ENCODE measurements at places on chromosomes 12 and 14.

DNA sequence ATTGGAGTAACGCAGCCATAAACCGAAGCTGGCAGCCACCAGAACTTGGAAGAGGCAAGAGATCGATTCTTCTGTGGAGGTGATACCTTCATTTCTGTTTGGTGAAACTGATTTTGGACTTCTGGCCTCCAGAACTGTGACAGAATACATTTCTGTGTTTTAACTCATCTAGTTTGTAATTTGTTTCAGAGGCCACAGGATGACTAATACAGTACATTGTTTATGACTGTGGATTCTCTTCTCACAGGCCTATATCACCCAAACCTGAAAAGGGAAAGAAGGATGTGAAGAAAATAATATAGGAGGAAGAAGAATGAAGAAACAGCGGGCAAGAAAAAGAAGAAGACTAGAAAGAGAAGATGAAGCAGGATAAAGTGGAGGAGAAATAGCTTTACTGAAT lies 263.8 kb upstream of the DIO2 start:
- no peak for DNase-seq

GRCh38 chr12:50715174-50715573 lies 48.7 kb upstream of the ATF1 start:
- no peak for DNase-seq

- DNase-seq: peak; percentile 26
Observed at GRCh38 chr14:103846543-103847450, 578 bp downstream of the PPP1R13B start.

DNA sequence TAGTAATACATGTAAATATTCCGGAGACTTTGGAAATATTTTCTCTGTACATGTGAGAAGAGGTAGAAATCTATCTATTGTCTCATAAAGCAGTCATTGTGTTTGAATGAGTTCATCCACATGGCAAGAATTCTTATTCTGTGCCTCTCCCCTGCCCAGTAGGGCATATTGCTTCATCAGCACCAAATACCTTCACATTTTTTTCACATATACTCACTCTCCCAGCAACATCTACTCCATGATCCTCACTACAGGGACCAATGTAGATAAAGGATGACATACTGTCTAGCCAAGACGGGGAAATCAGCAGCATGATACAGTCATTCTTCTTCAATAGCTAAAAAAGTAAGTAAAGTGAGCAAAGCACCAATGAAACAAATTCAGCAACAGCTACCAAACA lies 1.3 kb upstream of the TAS2R14 start:
- DNase-seq: no peak

GRCh38 chr12:102479939-102480338 lies 424 bp downstream of the IGF1 start:
- DNase-seq: no peak

- DNase-seq: no peak
Observed at GRCh38 chr14:68459480-68460136, 333.3 kb downstream of the ZFP36L1 start.

GRCh38 chr14:68866991-68867533 lies 74.2 kb upstream of the ZFP36L1 start:
- no peak for DNase-seq

DNA sequence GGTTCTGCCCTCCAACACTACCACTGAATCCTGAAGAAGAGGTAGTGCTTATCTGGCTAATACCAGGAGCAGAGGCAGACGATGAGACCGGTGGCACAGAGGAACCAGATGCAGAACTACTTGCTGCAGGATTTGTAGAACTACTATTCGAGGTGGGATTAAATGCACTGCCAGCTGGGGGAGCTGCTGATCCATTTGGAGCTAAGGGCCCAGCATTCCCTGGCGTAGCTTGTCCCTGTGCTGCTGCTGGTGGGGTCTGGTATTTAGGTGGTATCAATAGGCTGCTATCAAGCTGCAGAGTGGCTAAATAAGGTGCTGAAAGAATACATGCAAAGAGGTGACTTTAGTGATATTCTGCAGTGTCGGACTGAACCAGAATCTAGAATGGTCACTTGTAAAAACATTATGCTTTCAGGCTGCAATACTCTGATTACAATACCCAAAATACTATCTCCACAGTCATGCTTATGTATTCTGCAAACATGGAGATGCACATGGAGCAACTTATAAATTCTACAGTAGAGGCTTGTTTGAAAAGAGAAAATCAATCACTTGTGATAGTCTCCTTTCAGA lies 294.2 kb downstream of the MED13L start:
- DNase-seq: peak; percentile 13

GRCh38 chr12:94187361-94187760 lies 39.0 kb downstream of the PLXNC1 start:
- no peak for DNase-seq

DNA sequence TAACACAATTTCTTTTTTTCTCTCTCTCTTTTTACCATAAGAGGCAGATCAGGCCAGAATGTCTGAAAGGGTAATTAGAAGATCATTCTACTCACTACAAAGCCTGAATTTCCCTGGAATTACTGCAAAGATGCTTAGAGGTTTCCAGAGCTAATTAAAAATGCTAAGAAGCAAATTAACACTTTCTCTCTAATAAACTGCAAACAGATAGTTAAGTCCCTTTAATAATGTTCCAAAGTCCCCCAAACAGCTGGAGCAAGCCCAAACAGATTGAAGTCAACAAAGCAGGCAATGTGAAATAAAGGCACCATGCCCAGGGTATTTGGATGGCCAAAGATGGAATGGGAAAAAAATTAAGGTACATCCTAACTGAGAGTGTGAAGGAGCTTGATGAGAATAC lies 208.8 kb upstream of the LRFN5 start:
- DNase-seq: no peak

- no peak for DNase-seq
Observed at GRCh38 chr12:76811976-76812375, 48.1 kb downstream of the ZDHHC17 start.

- no peak for DNase-seq
Observed at GRCh38 chr12:57750561-57751431, 1.3 kb downstream of the CDK4 start.

- DNase-seq: no peak
Observed at GRCh38 chr14:95189367-95190132, 32.2 kb upstream of the DICER1 start.

- DNase-seq: no peak
Observed at GRCh38 chr12:66170606-66171005, 810 bp upstream of the TMBIM4 start.

DNA sequence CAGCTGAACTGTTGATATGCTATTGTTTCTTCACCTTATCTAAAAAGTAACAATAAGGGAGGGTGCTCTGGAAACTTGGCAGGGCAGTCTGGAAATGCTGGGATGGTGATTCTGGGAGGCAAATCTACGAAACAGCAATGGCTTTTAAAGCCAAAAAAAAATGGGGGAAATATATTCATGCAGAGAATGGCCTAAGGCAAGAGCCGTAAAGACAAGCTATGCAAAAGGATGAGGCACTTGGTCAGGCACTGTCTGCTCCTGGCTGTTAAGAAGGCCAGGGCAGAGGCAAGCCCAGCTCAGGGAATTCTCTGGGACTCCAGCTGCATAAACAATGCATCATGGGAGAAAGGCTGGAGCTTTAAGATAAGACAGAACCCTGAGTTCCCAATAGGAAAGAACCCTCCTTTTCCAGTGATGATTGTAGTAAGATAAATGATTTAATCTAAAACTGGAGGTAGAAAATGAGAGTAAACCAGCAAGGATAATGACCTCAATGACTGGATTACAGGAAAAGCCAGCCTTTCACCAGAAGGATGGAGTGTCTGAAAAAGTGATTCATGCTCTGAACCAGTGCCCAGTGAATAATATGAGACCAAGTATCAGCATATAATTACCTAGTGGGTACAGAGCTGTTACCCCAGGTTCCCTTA lies 46.0 kb downstream of the ITPR2 start:
- no peak for DNase-seq

GRCh38 chr14:33433396-33433795 lies 494.7 kb downstream of the NPAS3 start:
- no peak for DNase-seq

GRCh38 chr12:46303039-46303666 lies 34.3 kb upstream of the SLC38A1 start:
- DNase-seq: peak; percentile 59

GRCh38 chr14:77657280-77657679 lies 40.8 kb upstream of the SPTLC2 start:
- no peak for DNase-seq

- peak; percentile 61 for DNase-seq
Observed at GRCh38 chr14:39431416-39432178, 636 bp downstream of the FBXO33 start.

DNA sequence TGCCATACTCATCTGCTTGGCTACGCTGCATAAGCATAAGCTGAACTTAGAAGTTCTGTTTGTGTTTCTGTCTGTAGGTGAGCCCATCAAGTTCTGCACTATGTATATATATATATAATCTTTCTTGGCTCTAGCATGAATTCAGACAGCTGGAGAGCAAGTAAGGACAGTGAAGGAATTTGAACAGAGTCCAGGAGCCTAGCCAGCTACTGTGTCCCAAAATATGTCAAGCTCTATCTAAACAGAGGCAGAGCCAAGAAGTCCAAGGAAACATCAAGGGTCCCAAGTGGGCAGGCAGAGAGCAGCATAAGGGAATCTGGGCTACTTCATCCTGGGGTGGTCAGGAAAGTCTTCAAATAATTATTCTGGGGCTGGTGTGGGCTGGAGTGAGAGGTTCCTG lies 118.5 kb upstream of the NPAS3 start:
- no peak for DNase-seq

- DNase-seq: peak; percentile 21
Observed at GRCh38 chr14:89303456-89304435, 113.3 kb downstream of the FOXN3 start.

DNA sequence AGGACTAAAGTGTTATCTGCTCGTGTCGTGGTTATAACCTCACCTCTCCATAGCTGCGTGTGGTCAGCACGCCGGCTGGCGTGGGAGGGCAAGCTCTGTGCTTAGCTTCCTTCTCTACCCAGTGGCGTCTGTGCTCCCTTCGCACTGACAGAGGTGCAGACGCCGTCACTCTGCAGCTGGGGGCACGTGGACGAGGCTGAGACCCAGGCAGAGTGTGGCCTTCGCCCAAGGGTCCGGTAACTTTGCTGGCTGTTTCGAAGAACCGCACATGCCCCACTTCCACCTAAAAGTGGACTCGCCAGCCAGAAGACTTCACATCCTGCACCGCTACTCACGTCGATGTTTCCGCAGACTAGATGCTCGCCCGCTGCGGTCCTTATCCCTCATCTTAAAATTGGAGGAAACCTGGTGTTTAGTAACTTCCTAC lies 35.9 kb upstream of the DYNC1H1 start:
- no peak for DNase-seq

DNA sequence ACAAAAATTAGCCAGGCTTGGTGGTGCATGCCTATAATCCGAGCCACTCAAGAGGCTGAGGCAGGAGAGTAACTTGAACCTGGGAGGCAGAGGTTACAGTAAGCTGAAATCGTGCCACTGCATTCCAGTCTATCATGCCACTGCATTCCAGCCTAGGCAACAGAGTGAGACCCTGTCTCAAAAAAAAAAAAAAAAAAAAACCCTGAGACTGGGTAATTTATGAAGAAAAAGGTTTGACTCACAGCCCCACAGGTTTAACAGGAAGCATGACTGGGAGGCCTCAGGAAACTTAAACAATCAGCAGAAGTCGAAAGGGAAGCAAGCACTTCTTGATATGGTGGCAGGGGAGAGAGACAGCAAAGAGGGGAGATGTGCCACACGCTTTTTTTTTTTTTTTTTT lies 123.2 kb downstream of the GXYLT1 start:
- DNase-seq: no peak

GRCh38 chr14:26255213-26255612 lies 342.6 kb downstream of the NOVA1 start:
- no peak for DNase-seq

- no peak for DNase-seq
Observed at GRCh38 chr12:122909442-122910288, 13.7 kb upstream of the VPS37B start.

DNA sequence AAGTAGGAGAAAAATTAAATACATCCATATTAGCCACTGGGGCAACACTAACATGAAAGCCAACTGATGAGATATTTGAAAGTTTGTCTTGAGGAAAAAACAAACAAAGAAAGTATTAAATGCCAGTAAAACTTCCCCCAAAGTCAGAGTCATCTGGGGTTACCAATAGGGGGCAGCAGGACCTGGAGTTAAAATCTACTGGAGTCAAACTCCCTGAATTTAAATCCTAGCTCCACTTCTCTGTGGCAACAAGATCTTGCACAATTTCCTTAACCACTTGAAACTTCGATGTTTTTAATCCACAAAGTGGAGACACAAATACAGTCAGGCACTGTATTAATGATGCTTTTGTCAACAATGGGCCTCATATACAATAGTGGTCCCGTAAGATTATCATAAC lies 14.4 kb downstream of the PLEKHG7 start:
- no peak for DNase-seq

- DNase-seq: peak; percentile 82
Observed at GRCh38 chr14:73829526-73830431, 21.9 kb upstream of the PTGR2 start.

DNA sequence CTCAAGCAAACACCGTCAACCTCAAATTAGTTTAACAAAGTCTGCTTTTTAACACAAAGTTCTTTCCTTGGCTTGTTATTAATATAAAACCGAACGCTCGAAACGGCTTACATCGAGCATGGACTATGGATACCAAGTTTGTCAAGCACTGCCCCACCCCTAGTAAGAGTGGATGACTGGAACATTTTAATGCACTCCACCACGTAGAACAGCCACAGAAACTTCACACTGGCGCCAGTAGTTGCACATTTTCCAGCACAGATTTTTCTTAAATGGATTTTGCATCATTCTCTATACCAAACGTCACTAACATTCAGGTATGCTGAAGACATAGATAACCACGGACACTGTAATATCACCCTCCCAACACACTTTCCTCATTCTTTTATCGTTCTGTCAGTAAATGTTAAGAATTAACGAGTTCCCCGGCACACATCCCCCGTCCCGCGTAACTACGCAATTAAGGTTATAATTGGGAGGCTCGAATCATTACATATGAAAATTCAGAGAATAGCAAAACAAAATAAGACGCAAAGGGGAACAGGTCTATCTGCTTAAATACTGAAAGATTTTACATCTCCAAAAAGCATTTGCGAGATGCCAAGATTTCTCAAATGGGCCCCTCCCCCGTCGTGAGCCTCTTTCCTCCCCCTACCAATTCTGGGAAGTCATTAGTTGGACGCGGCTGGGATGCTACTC lies 990 bp downstream of the FERMT2 start:
- peak; percentile 8 for DNase-seq

GRCh38 chr14:67941456-67942018 lies 122.0 kb downstream of the RAD51B start:
- no peak for DNase-seq

- no peak for DNase-seq
Observed at GRCh38 chr12:121866331-121866730, 7.7 kb upstream of the HPD start.
